ENCODE measurements at places on chromosomes 7 and 10. TPM values are rescaled to one million over a fixed set of nuclear protein-coding genes. Genes with fewer than 3 reads are reported as not detected.

GNAT3 gene
- not detected for total RNA-seq

PDZD7 gene
- total RNA-seq = 2.4 TPM

STK31 gene
- total RNA-seq = 1.8 TPM

HOXA2 gene
- total RNA-seq = not detected

CDH23 gene
- total RNA-seq = 4.8 TPM

CDHR3 gene
- 62.5 TPM for total RNA-seq

UCMA gene
- total RNA-seq = not detected

ZNF33B gene
- 18.1 TPM for total RNA-seq

NME8 gene
- total RNA-seq = not detected

LAMB1 gene
- 399 TPM for total RNA-seq

SPDYE5 gene
- 0.37 TPM for total RNA-seq

TUBB8 gene
- not detected for total RNA-seq

LRIT1 gene
- total RNA-seq = not detected

ANXA8 gene
- total RNA-seq = not detected

Data from stomach (tissue), 19 donors.